Aortic smooth muscle cell (primary cell): ENCODE measurements at places on chromosomes 6 and 20. TPM values are rescaled to one million over a fixed set of nuclear protein-coding genes. Genes with fewer than 3 reads are reported as not detected.

The C6orf136 gene
- 1.7 TPM in 2 replicates for total RNA-seq

The YWHAB gene
- 86.3 and 101 TPM in 2 replicates for total RNA-seq

The ZNF391 gene
- 0.13 and 0.56 TPM in 2 replicates for total RNA-seq

The KCNB1 gene
- total RNA-seq = under 0.01 and 0.19 TPM in 2 replicates

The PAQR8 gene
- 4.4 and 4.5 TPM in 2 replicates for total RNA-seq

The FLRT3 gene
- total RNA-seq = under 0.01 and 0.06 TPM in 2 replicates

The KHDC1 gene
- total RNA-seq = 2.0 and 4.1 TPM in 2 replicates

The MMP24 gene
- 0.53 and 0.75 TPM in 2 replicates for total RNA-seq

The TMEM74B gene
- not detected in 2 replicates for total RNA-seq

The C20orf144 gene
- total RNA-seq = 0.12 and 0.13 TPM in 2 replicates

The JAG1 gene
- 180 and 219 TPM in 2 replicates for total RNA-seq

The LTB gene
- not detected in 2 replicates for total RNA-seq

The LYRM2 gene
- 21.4 and 22.6 TPM in 2 replicates for total RNA-seq

The IL17A gene
- total RNA-seq = not detected in 2 replicates
